ENCODE measurements at places on chromosomes 12 and 14.

- DNase-seq: no peak
Measured at GRCh38 chr14:59507752-59508103, 23.4 kb downstream of the JKAMP start.

DNA sequence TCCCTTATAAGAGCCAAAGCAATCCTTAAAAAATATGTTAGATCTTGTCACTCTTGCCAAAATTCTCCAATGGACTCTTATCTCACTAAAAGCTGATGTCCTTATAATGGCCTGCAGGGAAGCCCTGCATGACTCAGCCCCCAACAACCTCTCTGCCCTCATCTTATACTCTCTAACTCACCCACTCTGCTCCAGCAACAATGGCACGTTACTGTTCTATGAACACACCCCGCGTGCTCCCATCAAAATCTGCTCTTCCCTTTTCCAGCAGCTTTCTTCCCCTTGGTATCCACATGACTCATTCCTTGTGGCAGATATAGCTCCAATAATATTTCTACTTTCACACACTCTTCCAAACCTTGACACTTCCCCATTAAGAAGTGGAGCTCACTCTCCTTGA lies 108.1 kb downstream of the DENND5B start:
- DNase-seq: no peak

DNA sequence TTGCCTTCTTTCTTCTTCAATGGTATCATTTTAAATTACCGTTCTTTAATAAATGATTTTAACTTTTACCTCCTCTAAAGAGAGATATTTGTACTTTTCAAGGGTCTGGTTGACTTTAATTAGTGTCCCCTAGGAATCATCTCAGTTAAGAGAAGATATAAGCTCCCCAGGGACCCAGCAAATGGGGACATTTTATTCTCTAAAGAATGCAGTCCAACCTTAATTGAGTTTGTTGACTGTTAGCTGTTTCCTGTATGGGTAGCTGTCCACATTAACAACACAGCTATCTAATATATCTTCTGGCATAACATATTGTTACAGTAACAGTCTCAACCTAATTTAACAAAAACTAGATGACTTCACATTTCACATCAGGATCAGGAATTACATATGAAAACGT lies 241.6 kb upstream of the NPAS3 start:
- no peak for DNase-seq

DNA sequence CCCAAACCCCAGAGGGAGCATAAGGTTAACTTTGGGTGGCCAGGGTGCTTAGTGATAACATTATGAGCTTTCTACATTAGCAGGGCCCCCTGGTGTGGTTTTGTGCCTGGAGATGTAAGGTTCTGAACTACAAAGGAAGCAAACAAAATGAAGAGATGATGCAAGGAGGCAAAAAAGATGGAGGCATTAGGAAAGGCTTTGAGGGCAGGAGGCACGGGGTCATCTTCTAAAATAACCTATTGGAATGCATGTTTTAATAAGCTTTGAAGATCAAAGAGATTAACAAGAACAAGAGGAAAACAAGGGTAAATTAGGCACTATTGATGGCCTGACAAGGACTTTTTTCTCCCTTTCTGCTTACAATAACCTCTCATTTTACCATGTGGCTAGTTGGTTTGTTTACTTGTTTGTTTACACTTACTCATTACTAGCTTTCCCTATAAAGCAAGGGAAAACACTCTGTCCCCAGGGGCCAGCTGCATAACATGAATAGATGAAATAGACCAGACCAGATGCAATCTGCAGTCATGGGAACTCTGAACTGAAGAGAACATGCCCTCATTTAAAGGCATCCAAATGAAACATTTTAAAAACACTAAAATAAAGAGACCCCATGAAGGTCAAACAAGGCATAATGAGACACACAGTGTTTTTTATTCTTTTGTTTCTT lies 390.3 kb downstream of the DIO2 start:
- DNase-seq: no peak

- DNase-seq: no peak
Measured at GRCh38 chr12:64946132-64946829, 121.8 kb downstream of the TBC1D30 start.

GRCh38 chr14:24056800-24057184 lies 5.0 kb downstream of the CARMIL3 start:
- DNase-seq: no peak

DNA sequence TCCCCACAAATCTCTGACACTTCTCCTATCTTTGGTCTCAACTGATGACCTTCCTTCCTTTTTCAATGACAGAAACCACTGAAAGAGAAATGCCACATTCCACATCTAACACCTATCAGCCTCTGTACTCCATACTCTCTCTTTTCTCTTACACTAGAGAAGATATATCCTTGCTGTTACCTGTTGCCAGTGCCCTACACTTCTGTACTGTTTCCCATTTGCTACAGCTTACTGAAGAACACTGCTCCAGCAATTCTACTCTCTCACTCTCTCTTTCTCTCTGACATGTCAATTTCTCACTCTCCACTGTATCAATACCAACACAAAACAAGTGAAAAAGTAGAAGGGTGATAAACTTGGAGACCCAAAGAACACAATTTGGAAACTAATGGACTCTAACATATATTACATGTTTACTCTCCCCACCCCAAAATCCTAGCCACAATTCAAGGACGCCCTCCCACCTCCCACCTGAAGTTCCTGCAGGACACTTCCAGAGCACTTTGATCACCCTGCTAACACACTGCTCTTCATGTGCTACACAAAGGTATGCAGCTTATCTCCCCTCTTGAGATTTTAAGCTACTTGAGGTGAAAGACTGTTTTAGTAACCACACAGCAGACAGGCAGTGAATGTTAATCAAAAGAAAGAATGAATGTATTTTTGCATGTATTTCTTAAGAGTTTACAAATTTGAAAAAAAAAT lies 95.0 kb downstream of the MED13L start:
- no peak for DNase-seq

DNA sequence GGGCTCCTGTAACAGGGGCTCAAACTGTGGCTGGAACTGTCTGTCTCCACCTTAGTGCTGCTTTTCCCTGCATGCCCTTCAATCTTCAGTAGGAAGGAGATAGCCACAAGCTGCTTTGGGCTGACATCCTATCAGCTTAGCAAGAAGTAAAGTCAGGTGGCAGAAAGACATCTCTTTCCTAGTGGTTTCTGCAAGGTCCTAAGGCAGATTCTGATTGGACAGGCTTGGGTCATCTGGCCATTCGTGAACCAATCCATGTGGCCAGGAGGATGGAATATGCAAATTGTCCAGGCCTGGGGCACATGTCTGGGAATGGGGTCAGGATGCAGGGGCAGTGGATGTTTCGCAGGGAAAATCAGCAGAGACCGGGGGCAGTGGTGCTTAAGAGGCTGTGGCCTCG lies 5.2 kb downstream of the RITA1 start:
- DNase-seq: no peak

- DNase-seq: no peak
Measured at GRCh38 chr12:39331539-39332261, 111.2 kb downstream of the KIF21A start.

DNA sequence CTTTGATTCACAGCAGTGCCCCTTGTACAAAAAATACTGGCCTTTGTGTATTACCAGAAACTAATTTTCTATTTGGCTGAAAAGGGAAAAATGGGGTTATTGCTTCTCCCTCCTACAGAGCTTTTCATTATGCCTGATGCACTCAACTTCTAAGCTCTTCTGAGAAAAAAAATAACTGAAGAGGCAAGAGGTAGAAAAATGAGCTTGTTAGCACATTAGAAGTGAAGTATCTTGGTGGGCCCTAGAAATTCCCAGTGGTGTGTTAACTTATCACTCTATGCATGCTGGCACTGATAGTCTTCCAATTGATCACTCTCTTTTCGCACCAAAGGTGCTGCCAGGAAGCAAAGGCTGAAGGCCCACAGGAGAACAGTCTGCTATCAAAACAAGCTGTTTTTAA lies 17.1 kb downstream of the INSM2 start:
- DNase-seq: no peak
